ENCODE measurements at places on chromosomes 6 and 20. TPM values are rescaled to one million over a fixed set of nuclear protein-coding genes. Genes with fewer than 3 reads are reported as not detected.

The PRL gene
- not detected for total RNA-seq

The XKR7 gene
- total RNA-seq = 0.36 TPM

The EPPIN gene
- not detected for total RNA-seq

The HLA-DRB1 gene
- total RNA-seq = 1.5 TPM

The CFAP206 gene
- 0.60 TPM for total RNA-seq

The TCP11 gene
- not detected for total RNA-seq

The OPRM1 gene
- not detected for total RNA-seq

The CDSN gene
- 0.22 TPM for total RNA-seq

The HEY2 gene
- 1.0 TPM for total RNA-seq

The KIAA0408 gene
- 19.6 TPM for total RNA-seq

The PROKR2 gene
- total RNA-seq = not detected

The ADAM33 gene
- 3.0 TPM for total RNA-seq

The MYL9 gene
- total RNA-seq = 1,247 TPM

The VIP gene
- total RNA-seq = 0.36 TPM

The RING1 gene
- 31.1 TPM for total RNA-seq

The PACRG gene
- total RNA-seq = 0.72 TPM

The SLC24A3 gene
- total RNA-seq = 0.79 TPM
